ENCODE measurements at places on chromosomes 4 and X. TPM values are rescaled to one million over a fixed set of nuclear protein-coding genes. Genes with fewer than 3 reads are reported as not detected.

- no peak overlapping the region for H3K4me3 ChIP-seq
- H3K36me3 ChIP-seq = no peaks in the 10 kb centered on the region
- H3K4me1 ChIP-seq = no peaks in the 10 kb centered on the region
- peak; percentile 41 for DNase-seq
- no peaks in the 10 kb centered on the region for H3K27me3 ChIP-seq
- no peak overlapping the region for H3K27ac ChIP-seq
Observed at GRCh38 chrX:104343428-104344129, 88.8 kb upstream of the ESX1 start.

- no peaks in the 10 kb centered on the region for H3K4me1 ChIP-seq
- DNase-seq = peak; percentile 67
- H3K27me3 ChIP-seq = no peaks in the 10 kb centered on the region
Observed at GRCh38 chr4:85792376-85793232, 317.7 kb downstream of the ARHGAP24 start.

- peak overlapping the region; percentile 74 for H3K4me3 ChIP-seq
- no peaks in the 10 kb centered on the region for H3K4me1 ChIP-seq
- no peaks in the 10 kb centered on the region for H3K36me3 ChIP-seq
- peak; percentile 90 for DNase-seq
- no peaks in the 10 kb centered on the region for H3K27me3 ChIP-seq
- peak overlapping the region; percentile 76 for H3K27ac ChIP-seq
Observed at GRCh38 chr4:1856943-1857699, 1.2 kb upstream of the LETM1 start.

GRCh38 chr4:72378901-72379300 is 190.1 kb downstream of the ADAMTS3 start:
- DNase-seq = no peak
- no peaks in the 10 kb centered on the region for H3K36me3 ChIP-seq
- no peak overlapping the region for H3K27ac ChIP-seq
- no peaks in the 10 kb centered on the region for H3K4me1 ChIP-seq
- no peak overlapping the region for H3K4me3 ChIP-seq
- H3K27me3 ChIP-seq = no peaks in the 10 kb centered on the region

DNA sequence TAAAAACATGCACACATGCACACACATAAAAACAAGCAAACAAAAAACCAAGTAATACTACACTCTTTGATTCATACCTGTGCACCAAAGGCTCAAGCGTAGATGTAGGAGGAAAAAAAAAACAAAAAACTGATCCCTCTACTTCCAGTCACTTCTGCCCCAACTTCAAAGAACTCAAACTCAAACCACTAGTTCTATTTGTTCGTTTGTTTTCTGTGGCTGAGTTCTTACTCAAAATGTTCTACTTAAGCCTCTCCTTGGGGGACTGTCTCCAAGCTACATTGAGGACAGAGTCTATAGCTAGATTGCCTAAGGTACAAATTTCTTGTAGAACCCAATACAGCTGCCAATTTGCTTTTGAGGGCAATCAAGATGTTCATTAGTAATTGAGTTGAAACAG is 171.0 kb upstream of the ATOH1 start:
- H3K4me3 ChIP-seq = no peak overlapping the region
- no peaks in the 10 kb centered on the region for H3K36me3 ChIP-seq
- H3K27me3 ChIP-seq = no peaks in the 10 kb centered on the region
- DNase-seq = no peak

DNA sequence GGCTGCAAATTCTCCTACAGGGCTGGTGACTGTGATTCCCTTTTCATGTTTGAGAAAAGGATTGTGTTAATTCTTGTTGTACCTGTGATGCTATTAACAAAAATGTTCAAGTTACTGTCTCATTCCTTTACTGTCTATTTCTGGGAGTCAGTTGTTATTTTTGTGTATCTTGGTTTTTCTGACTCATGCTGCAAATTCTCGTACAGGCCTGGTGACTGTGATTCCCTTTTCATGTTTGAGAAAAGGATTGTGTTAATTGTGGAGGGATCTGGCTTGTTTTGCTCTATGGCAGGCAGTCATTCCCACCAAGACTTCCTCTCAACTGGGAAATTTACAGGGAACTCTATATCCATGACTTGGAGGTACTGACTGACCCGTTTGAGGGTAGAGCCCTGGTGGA is 693.4 kb upstream of the INTU start:
- H3K27me3 ChIP-seq = no peaks in the 10 kb centered on the region
- DNase-seq = no peak
- H3K4me3 ChIP-seq = no peak overlapping the region
- no peaks in the 10 kb centered on the region for H3K4me1 ChIP-seq
- H3K27ac ChIP-seq = no peak overlapping the region

DNA sequence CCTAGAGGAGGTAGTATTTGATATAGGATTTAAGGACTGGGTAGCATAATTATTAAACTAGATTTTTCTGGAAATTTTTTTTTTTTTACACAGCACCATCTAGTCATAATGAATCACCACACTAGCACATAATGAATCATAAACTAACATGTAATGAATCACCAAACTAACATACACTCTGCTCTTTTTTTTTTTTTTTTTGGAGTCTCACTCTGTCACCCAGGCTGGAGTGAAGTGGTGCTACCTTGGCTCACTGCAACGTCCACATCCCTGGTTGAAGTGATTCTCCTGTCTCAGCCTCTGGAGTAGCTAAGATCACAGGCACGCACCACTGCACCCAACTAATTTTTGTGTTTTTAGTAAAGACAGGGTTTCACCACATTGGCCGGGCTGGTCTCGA is 92.5 kb downstream of the FAM13A start:
- no peaks in the 10 kb centered on the region for H3K36me3 ChIP-seq
- H3K27me3 ChIP-seq = no peaks in the 10 kb centered on the region
- DNase-seq = no peak
- H3K4me1 ChIP-seq = no peaks in the 10 kb centered on the region
- no peak overlapping the region for H3K4me3 ChIP-seq
- H3K27ac ChIP-seq = no peak overlapping the region

DNA sequence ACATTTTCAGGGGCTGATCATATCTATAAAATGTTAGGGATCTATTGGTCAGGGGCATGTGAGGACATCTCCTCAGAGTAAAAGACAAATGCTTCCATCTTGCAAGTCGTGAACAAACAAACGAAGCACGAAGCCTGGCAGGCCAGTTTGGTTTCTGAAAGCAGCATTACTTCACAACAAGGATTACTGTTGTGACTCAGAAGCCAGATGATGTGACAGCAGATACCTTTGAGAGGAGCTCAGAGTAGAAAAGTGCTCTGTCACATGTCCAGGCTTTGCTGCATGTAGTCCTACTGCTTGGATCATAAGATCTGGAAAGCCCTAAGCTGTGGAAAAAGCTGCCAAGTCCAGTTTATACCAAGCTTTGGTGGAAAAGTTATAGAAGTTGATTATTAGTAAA is 1827.2 kb downstream of the ARAP2 start:
- no peaks in the 10 kb centered on the region for H3K4me1 ChIP-seq
- no peaks in the 10 kb centered on the region for H3K36me3 ChIP-seq
- no peaks in the 10 kb centered on the region for H3K27me3 ChIP-seq
- no peak for DNase-seq
- H3K4me3 ChIP-seq = no peak overlapping the region

DNA sequence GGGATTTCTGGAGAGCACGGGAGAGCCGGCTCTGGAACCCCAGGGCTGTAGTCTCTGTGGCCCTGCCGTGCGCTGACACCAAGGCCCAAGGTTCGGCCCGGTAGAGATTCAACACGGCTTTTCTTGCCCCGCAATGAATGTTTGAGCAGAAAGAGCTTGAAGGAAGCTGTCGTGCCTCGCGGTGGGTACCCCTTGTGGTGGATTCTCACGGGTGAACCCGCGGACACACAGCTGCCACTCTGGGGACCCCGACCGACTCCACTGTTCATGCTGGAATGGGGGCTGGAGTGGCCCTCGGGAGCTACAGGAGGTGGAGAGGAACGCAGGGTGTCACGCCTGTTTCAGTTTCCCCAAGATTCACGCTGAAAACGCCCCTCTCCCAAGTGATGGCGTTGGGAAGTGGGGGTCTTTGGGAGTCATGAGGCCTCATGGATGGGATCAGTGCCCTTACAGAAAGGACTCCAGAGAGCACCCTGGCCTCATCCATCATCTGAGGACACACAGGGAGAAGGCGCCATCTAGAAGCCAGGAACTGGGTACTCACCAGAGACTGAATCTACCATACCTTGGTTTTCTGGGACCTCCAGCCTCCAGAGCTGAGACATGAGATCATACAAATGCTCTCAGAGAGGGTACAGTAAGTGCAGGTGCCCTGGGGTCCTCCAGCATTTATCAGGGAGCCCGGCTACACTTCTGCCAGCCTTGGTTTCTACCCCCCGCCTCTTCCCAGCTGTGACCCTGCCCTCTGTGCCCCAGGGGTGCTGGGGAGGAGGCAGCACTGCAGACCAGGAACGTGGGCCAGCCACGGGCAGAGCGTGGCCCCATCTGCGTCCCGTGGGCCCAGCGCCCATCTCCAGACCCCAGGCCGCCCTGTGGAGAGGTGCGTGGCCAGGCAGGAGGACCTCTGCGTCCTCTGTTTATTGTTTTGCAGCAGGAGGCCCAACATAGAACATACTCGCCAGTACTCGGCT is 6.4 kb downstream of the SLC25A6 start:
- peaks cover 18% of the 10 kb centered on the region for H3K4me1 ChIP-seq
- H3K36me3 ChIP-seq = peaks cover 56% of the 10 kb centered on the region
- no peak overlapping the region for H3K4me3 ChIP-seq
- no peaks in the 10 kb centered on the region for H3K27me3 ChIP-seq
- no peak overlapping the region for H3K27ac ChIP-seq

DNA sequence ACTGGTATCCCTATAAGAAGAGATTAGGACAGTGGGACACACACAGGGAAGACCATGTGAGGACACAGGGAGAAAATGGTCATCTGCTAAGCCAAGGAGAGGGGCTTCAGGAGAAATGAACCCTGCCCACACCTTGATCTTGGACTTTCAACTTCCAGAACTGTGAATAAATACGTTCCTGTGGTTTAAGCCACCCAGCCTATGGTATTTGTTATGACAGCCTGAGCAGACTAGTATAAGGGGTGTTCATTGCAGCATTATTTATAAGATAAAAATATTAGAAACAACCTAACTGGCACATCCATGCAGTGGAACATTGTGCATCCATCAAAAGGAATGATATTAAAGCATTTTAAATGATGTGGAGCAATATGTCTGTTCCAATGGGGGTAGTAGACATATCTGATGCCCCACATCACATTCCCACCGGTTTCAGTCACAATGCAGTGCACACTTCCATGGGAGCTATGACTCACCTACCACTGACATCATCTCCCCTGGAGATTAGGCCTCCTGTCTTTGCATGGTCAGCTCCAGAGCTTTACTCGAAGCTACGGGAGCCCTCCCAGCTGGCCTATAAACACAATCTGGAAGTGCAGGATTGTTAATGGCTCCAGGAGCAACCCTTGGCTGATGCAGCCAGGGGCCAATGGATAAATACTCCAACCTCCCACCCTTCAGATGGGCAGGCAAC is 38.9 kb upstream of the MAMLD1 start:
- no peaks in the 10 kb centered on the region for H3K27me3 ChIP-seq
- H3K36me3 ChIP-seq = no peaks in the 10 kb centered on the region
- H3K27ac ChIP-seq = no peak overlapping the region

DNA sequence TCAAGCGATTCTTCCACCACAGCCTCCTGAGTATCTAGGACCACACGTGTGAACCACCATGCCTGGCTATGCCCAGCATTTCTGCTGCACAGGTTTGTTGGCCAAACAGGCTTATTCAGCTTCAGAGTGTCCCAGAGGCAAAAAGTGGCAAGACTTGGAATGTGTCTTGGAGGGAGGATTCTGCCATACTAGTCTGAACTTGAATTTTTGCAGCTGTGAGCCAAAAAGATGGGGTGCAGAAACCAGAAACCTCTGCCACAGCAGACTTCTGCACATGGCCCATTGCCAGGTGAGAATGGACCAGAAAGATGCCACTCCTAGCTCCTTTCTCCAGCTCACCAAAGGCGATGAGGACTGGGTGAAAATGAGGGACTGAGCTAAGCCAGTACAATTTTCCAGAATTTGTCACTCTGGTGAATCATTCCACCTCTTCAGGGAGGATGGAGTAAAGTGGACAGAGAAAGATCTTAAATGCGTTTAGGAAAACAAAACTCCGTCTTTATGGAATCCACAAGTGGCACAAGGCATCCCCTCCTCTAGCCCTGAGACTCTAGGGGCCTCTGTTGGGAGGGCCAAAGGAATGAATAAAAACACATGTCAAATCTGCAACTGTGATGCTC is 369.1 kb upstream of the CLNK start:
- H3K4me3 ChIP-seq = no peak overlapping the region
- H3K4me1 ChIP-seq = no peaks in the 10 kb centered on the region
- H3K27ac ChIP-seq = no peak overlapping the region
- DNase-seq = no peak
- H3K27me3 ChIP-seq = no peaks in the 10 kb centered on the region
- H3K36me3 ChIP-seq = no peaks in the 10 kb centered on the region

DNA sequence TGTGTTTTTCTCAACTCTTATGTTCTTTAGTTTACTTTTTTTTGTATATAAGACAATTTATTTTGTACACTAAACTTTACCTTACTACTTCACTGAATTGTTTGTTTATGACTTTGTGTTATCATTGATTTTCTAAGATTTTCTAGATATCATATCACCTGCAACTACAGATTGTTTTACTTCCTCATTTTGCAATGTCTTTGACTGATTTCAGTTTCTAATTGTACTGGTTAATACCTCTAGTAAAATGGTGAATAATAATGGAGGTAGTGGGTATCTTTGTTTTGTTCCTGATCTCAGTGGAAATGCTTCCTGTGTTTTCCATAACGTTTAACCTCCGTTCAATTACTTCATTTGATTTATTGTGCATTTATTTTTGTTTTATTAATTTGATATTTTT is 490.2 kb downstream of the TLL1 start:
- H3K4me3 ChIP-seq = no peak overlapping the region
- no peak for DNase-seq
- no peaks in the 10 kb centered on the region for H3K27me3 ChIP-seq
- no peak overlapping the region for H3K27ac ChIP-seq
- H3K36me3 ChIP-seq = no peaks in the 10 kb centered on the region

GRCh38 chrX:12241026-12241425 is 102.8 kb downstream of the FRMPD4 start:
- no peaks in the 10 kb centered on the region for H3K4me1 ChIP-seq
- no peak overlapping the region for H3K27ac ChIP-seq
- H3K4me3 ChIP-seq = no peak overlapping the region
- no peaks in the 10 kb centered on the region for H3K36me3 ChIP-seq
- DNase-seq = no peak

DNA sequence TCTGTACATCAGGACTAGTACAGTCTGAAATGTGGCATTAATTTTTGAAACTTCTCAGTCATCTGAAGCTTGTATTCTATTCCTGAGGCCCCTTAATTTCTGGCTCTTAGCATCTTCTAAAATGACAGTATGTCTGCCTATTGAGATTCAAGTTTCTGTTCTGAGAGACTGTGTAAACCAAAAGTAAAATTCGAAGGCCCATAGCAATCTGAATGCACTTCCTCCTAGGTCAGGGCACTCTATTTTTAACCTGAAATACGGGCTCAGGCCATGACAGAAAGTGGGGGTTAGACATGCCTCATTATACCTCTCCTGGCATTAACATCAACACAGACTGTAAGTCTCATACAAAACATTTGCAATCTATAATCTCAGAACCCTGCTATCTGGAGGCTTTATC is 584.4 kb downstream of the KLHL4 start:
- no peak overlapping the region for H3K4me3 ChIP-seq
- no peaks in the 10 kb centered on the region for H3K4me1 ChIP-seq
- H3K27me3 ChIP-seq = no peaks in the 10 kb centered on the region

GRCh38 chrX:153780678-153781427 is at the start of gene SRPK3:
Gene SRPK3, plus strand, starts transcription at chrX:153781041. Its CDS starts 46 bp downstream, at chrX:153781087.
- no peaks in the 10 kb centered on the region for H3K36me3 ChIP-seq
- no peak within 1 kb of the TSS for H3K4me3 ChIP-seq
- H3K27ac ChIP-seq = no peak within 1 kb of the TSS
- no peaks in the 10 kb centered on the region for H3K4me1 ChIP-seq
- no peaks in the 10 kb centered on the region for H3K27me3 ChIP-seq

ZNF41 gene
- 12.7 TPM for total RNA-seq

STK26 gene
- 4.3 TPM for total RNA-seq

EDA2R gene
- total RNA-seq = 2.5 TPM

PAGE2 gene
- total RNA-seq = not detected

BTC gene
- 6.0 TPM for total RNA-seq

BOD1L1 gene
- 45.6 TPM for total RNA-seq
